Cortex of kidney (tissue), 1 donor: ENCODE measurements at places on chromosomes 6 and 20.

DNA sequence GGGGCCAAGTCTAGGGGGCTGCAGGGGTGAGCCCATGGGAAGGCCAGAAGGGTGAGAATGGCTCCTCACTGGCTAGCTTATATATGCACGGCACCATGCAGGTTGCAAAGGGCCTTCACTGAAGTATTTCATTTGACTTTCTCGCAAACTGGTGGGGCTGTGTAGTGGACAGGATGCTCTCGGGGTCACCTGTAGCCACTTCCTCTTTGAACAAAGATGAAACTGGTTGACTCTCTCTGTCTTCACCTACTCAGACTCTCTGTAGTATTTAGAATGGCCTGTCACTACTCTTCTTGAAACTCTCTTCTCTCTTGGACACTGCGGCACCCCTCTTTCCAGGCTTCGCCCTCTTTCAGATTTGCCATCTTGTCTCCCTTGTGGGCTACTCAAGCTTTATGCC is 560.5 kb downstream of the PKHD1 start:
- DNase-seq: no peak

DNA sequence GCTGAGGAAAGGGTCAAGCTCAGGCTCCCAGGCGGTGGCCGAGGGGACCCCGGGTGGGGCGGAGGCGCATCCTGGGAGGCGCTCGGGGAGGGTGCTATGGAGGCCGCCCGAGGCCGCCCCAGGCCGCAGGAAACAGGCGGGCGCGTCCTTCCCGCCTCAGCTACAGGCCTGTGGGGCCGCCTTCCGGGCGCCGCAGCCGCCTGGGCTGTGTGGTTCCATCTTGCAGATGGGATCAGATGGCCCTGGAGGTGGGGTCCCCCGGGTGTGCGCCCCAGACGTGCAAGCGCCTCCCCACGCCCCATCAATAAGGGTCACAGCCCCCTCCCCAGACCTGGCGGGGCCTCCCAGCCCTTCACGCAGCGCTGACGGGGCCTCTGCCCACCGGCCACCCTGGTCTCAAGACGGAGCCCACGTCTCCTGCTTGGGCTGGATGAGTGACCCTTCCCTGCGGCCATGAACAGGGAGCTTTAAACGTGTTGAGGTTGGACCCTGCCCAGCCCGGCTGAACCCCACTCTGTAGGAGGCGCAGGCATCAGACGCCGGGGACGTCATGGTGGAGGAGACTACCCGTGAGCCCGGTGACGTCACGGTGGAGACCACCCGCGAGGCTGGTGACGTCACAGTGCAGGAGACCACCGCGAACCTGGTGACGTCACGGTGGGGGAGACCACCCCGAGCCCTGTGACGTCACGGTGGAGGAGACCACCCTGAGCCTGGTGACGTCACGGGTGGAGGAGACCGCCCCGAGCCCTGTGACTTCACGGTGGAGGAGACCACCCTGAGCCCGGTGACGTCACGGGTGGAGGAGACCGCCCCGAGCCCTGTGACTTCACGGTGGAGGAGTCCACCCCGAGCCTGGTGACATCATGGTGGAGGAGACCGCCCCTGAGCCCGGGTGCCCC is 267.0 kb downstream of the DLL1 start:
- no peak for DNase-seq

DNA sequence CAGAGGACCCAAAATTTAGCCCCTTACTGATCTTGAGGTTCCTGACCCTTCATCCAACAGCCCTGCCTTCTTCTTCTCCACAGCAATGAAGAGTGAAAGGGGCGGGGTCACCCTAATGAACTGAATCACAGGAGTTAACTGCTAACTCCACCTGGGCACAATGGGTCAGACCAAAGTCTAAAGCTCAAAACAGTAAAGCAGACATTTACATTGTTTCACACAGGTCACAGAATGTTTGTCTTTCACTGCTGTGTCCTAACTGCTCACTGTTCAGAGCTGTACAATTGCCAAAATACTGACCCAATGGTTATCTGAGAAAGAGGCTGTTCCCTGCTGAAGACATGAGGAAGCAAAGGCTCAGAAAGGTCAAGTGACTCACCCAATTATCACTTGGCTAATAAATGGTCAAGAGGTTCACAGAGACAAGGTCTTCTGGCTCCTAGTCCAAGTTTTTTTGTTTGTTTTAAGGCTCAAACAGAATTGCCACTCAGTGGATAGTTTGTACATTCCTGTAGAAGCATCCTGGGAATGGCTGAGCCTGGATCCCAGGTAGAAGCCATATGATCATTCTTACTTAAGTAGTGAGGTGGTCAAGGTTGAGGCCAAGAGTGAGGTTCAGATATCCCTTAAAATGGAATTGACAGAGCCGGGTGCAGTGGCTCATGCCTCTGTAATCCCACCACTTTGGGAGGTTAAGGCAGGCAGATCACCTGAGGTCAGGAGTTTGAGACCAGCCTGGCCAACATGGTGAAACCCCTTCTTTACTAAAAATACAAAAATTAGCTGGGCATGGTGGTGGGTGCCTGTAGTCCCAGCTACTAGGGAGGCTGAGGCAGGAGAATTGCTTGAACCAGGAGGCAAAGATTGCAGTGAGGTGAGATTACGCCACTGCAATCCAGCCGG is 35.1 kb upstream of the FAM83C start:
- DNase-seq: no peak

- no peak for DNase-seq
These were observed 647 bp downstream of the AK9 start for GRCh38 chr6:109690373-109690736.

GRCh38 chr20:49252556-49253350 is 25.1 kb downstream of the ZNFX1 start:
- DNase-seq: no peak

DNA sequence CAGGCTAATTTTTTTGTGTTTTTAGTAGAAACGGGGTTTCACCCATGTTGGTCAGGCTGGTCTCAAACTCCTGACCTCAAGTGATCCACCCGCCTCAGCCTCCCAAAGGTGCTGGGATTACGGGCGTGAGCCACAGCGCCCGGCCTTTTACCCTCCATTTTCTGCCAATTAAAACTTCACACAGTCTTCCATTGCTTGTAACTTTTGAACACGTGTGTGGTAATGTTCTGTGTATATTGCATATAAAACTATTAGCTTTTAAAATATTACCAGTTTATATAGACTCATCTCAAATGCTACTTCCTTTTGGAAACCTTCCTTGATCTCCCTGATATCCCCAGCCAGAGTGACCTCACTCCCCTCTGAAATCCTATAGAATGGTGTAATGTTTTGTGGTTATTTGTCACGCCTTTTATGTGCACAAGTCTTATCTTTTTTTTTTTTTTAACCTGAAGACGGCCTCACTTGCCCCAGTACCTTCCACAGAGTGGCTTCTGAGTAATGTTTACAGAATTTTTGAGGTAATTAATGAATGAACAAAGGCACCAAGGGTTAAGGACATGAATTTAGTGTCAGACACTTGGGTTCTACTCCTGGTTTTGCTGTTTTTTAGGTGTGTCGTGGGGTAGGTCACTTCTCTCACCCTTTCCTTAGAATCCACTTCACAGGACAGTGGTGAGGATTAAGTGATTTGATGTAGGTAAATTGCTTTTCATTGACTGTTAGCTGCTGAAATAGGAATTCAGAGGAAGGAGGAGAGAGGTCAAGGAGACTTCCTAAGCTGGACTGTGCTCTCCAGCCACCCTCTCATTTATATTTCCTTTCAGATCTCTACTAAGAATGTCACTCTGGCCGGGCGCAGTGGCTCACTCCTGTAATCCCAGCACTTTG is 11.2 kb upstream of the MMP24 start:
- DNase-seq: no peak

DNA sequence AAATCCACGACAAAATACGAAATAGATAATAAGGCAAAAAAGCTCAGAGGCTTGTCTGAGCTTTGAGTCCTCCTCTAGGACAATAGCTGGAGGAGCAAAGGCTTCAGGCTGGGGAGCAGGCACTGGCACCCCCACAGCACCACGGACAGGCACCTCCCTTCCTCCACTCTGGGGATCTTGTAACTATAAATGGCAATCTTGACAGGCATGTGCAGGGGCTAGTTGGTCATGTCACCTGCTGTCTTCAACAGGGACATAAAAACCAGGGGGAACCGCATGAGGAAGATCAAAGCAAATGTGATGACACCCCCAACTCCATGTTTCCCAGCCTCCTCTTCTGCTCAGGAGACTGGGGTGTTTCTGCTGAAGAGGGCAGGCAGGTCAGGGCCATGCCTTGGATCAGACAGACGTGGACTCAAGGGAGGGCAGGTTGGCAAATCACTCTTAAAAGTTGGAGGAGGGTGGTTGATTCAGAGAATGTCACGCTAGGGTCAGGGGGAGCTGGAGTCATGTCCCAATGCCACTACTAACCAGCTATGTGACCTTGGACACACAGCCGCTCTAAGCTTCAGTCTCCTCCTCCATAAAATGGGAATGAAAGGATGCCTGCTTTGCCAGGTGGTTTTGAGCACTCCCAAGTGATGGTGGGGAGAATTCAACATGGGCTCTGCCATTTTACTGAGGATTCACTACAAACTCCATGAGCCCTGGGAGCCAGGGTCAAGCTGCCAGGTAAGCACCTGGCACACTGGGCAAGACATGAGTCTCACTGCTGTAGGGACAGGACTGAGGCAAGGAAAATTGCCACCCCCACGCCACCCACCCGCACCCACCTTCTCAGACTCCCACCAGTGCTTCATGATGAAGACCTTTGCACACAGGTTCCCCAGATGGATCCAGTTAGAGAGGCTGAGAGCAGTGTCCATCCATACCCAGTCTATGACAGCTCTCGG is 48.0 kb downstream of the NPEPL1 start:
- no peak for DNase-seq

DNA sequence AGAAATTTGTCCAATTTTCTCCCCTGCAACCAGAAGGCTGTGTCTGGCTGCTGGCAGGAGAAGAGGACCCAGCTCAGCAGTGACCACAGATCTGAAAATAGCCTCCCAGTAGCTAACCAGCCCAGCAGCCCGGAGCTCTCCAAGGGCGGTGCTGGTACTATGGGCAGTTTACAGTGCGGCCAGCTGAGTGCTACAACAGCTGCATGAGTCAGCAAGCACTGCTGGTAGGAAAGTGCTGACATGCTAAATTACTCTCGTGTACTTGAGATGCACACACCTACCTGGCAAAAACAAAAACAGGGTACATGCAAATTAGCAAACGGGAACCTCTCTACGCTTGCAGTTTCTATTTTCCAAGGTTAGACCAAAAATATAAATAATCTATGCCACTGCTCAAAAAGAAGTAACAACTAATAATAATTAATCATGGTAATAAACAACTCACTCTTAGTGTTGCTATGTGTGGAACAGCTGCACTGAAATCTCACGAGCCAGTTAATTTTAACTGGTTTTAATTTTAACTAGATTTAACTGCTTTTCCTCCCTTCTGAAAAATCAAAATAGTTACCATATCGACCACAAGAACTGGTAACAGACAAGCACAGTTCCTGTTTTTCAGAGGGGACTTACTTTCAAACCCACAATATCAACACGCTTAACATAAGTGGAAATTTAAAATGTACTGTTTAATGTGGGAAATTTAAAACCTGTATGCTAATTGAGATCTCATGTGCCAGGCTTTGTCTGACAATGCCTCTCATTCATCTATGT is 10.8 kb downstream of the BACH2 start:
- no peak for DNase-seq

DNA sequence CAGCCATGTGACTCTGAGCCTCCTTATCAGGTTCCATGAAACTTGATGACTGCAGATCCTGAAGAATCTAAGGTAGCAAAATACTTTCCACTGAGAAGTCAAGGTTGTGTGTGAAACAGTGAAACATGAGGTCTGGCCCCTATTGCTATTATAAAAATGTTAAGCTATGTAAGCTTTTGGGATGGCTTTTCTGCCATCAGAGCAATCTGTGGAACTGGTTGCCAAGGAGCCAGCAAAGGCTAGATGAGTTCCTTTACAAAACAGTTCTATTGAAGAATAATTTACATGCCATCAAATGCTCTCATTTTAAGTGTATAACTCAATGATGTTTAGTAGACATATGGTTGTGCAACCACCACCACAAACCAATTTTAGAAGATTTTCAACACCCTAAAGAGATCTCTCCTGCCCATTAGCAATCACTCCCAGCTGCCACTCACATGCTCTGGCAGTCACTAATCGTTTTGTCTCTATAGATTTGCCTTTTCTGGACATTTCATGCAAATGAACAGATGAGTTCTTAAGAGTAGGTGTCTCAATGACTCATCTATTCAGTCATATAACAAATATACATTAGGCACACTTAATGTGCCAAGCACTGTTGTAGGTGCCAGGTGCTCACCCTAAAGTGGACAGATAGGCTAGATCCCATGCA is 19.9 kb upstream of the MEP1A start:
- DNase-seq: no peak
